ENCODE measurements at places on chromosomes 7 and 10.

DNA sequence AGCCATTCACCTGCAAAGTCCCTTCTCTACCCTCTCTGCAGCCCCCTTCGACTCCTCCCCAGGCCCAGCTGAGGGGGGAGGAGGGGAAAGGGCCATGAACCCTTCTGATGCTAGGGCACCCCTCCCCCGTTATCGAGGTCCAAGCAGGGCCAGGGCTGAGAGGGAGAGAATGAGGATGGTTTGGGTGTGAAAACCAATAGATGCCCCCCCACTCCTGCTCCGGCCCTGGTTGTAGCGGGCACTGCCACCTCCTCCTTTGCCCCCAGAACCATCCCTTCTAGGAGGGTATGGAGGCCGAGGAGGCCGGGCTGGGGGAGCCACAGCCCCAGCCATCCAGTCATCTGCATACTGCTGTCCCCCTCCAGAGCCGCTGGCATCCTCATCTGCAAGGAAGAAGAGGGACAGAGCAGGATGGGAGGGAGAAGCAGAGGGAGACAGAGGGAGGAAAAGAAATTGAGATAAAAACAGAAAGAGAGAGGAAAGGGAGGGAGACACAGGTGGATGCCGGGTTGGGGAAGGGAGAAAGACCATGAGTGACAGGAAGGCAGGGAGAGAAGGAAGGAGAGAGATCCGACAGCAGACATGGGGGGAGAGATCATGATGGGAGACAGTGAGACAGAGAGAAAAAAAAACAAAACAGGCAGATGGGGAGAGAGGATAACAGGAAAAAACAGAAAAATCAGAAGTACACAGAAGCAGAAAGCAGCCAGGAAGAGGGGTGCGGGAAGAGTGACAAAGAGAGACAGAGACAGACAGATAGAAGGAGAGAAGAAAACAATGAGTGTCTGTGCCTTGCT, 1.9 kb upstream of the GAL3ST4 start:
- DNase-seq = no peak

- DNase-seq = no peak
Measured at GRCh38 chr7:117619681-117620080, 139.9 kb downstream of the CFTR start.

DNA sequence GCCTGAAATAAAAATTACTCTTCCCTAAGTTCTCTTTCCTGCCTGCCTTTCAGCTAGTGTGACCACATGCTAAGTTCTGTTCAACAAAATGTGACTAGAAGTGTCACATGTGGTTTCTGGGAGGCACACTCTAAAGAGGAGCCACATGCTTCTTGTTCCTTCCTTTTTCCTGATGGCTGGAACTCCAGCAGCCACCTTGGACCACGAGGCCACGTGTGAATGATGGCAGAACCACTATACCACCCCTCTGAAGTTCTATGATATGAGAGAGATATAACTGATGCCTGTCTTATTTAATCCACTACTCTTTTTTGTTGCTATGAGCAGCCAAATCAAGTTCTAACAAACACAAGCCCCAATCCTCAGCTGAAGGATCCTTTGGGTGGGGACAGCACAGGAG, 8.1 kb downstream of the PODXL start:
- DNase-seq = no peak

GRCh38 chr10:112964482-112964881, 14.4 kb downstream of the TCF7L2 start:
- no peak for DNase-seq

- no peak for DNase-seq
Measured at GRCh38 chr7:5697754-5698424, 83.6 kb downstream of the RNF216 start.

GRCh38 chr7:40544871-40545303, 410.1 kb downstream of the SUGCT start:
- DNase-seq = no peak

GRCh38 chr7:114989531-114989930, 67.6 kb downstream of the MDFIC start:
- no peak for DNase-seq

DNA sequence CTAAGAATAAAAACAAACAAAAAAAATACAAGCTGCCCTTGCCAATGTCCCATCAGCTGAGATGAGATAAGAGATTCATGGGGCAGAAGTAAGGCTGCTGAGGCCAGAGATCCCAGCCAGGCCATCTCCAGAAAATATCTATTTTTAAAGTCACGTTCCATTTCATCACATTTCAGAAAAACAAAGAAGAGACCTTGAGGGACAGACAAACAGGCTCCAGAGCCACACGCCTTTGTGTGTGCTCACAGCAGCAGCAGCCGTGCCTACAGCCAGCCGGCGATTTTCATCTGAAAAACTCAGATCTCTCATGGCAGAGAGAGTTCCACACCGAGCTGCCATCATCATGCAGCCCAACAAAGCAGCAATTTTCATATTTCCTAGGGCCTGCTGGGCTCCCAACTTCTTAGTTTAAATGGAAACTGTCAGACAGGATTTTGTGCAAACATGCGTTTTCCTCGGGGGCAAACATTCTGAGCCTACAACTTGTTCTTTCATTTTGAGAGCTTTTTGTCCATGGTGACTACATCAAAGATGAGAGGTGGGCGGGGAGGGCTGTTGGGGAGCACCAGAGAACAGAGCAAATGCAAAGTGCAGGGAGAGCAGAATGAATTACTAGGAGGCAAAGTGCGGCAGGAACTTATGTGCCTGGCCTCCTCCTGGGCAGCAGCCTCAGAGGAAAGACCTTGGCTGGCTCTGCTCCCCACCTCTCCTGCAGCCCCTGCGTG, 38.8 kb downstream of the DLG5 start:
- DNase-seq = no peak

DNA sequence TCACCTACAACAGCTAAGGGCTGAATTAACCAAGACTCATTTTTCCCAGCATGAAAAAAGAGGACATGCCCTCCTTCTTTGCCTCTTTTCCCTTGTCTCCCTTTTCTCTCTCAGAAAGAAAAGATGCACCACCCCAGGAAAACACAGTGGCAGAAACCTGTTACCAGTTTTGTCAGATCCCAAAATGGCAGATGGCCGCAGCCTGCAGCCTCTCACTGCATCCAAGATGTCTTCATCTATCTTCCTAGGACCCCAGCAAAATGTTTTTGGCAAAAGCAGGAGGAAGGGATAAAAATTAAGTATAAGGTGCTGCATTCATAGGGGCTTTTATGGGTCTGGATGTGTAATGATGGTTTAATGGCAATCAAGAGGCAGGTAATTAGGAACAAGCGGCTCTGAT, 266.6 kb upstream of the NPVF start:
- DNase-seq = no peak

DNA sequence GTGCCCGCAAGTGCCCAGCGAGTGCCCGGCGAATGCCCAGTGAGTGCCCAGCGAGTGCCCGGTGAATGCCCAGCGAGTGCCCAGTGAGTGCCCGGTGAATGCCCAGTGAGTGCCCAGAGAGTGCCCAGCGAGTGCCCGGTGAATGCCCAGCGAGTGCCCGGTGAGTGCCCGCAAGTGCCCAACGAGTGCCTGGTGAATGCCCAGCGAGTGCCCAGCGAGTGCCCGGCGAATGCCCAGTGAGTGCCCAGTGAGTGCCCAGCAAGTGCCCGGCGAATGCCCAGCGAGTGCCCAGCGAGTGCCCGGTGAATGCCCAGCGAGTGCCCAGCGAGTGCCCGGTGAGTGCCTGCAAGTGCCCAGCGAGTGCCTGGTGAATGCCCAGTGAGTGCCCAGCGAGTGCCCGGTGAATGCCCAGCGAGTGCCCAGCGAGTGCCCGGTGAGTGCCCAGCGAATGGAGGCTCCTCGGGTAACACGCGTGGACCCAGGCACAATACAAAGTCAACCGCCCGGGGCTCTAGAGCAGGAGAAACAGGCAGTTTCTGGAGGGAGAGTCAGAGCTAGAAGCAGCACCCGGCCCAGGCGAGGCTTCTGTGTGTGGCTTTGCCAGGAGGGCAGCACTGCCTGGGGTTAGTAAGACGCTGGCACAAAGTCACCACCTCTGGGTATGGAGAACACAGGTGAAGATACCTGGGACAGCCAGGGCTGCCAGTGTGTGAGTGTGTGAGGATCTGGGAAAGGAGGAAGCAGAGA, 38.2 kb upstream of the CFAP46 start:
- DNase-seq = peak; percentile 16
